ENCODE measurements at places on chromosomes 4 and X.
A peak's percentile ranks its signal among the peaks of the same experiment; 100 is the strongest.

DNA sequence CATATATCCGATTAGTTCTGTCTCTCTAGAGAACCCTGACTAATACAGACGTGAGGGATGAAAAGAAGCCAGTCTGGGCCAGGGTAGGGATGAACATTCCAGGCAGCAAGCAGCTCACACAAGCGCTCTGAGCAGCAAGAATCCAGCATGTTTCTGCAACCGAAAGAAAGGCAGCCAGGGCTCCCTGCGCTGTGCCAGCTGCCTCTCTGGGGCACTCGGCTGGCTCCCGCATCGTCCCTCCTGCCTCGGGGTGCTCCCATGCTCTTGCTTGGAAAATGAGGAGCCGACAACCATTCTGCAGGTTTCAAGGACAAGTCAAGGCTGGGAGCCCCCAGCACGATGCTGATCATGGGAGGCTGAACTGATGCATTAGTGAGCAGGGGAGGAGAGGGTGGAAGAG lies 7.0 kb downstream of the JAKMIP1 start:
- no peak for DNase-seq

DNA sequence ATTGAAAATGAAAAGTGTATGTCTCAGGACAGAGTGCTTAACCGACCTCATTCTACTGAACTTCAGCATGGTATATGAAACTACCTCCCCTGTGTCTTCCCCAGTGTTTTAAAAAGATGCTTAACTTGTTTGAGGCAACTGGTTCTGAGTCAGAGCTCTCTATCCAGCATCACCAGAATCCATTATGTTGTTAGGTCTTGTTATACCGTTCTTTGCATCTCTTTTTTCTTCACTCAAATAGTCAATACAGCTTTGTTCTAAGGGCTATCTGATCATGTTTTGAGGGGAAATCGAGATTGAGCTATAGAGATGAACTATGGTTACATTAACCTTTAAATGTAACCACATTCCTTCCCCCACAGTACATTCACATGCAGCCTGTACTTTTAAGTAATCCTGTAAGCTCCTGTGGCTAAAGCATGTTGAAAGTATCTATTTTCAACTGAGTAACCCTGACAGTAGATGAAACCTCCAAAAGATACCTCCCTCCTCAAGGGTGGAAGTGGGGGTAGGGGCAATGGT lies 514.4 kb downstream of the RPA4 start:
- no peak for DNase-seq

GRCh38 chr4:140947506-140947905 lies 185.8 kb downstream of the RNF150 start:
- no peak for DNase-seq

- no peak for DNase-seq
These were observed 64.7 kb upstream of the GPR78 start for GRCh38 chr4:8515316-8516060.

DNA sequence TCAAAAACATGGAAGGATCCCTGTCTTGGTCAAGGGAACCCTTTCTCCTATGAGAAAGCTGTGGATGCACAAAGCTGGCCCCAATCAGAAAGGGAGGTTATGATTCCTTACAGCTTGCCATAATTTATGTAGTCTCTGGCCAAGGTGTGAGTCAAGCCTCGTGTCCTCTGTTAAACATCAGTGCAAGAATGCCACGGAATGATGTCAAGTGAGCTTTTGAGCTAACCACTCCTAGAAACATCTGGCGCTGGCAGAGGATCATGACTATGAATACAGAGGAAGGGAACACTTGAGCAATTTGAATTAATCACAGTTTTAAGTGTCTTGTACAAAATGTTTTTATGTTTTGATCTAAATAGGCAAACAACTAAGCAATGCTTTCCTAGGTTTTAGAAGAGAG lies 51.5 kb upstream of the RAP2C start:
- DNase-seq = peak; percentile 58

GRCh38 chr4:141415651-141416050 lies 195.0 kb downstream of the ZNF330 start:
- no peak for DNase-seq

DNA sequence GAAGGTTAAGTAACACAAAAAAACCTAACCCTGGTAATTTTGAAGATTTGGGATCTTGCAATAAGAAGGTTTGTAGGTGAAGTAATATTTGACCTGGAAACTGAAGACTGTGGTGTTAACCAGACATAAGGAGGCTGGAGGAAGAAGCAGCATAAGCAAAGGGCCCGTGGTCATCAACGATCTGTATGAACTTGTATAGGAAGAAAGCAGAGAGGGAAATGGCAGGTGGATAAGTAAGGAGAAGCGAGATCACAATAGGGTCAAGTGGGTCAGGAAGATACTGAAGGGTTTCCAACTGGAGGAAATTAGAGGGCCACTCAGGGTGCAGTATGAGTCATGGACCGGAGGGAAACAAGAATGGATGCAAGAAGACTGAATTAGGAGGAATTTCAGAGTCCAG lies 103.8 kb upstream of the SORBS2 start:
- no peak for DNase-seq

Measured in AG09309 (cell line).